ENCODE measurements at places on chromosomes 2 and 18. TPM values are rescaled to one million over a fixed set of nuclear protein-coding genes. Genes with fewer than 3 reads are reported as not detected.

DNA sequence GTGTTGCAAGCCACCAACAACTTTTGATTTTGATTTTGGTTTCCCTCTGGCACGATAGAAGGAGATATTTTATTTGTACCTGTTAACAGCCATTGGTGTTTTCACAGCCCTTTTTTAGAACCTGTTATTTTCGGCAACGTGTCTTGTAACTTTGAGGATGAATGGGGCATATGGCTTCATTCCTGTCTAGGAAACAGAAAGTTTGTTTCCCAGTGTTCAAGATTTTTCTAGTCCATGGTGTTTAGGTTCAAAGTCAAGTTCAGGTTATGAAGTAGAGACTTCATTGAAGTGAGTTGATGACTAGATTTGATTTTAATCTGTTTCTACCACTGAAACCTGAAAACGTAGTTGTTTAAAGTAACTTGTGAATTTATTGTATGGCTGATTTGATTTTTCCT is 343 bp downstream of the RASGRP3 start:
- DNase-seq, result no peak

- no peak for DNase-seq
These were observed 4.8 kb downstream of the MTA3 start for GRCh38 chr2:42573256-42573655.

- no peak for DNase-seq
These were observed 751 bp upstream of the DNAJC10 start for GRCh38 chr2:182715121-182715891.

DNA sequence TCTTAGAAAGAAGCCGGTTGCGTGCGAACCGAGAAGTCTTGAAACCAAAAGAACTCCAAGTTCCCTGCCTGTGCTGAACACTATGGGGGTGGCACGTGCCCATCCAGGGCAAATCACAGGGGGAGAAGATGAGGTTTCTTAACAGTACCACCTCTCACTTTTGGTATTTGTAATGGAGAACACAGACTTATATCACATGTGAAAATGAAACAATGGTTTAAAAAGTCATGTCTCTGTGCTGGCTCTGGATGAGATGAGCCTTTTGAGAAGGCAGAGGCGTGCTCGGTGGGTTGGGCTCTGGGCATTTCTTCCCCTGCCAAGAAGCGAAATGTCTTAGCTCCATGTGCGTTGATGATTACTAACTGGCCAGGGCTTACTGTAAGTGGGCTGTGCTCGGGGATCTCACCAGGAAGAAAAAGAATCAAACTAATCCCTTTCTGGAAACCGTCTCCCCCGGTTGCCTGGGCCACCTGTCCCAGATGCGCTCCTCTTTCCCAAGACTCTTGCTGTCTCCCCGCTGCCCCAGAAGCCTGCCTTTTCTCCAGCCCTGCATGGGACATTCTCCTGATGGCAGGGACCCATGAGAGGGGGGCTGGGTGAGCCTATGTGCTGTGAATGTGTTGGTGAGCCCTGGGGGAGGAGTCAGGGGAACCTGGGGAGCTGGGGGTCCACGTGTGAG is 252.9 kb downstream of the PRKCE start:
- DNase-seq, result no peak

DNA sequence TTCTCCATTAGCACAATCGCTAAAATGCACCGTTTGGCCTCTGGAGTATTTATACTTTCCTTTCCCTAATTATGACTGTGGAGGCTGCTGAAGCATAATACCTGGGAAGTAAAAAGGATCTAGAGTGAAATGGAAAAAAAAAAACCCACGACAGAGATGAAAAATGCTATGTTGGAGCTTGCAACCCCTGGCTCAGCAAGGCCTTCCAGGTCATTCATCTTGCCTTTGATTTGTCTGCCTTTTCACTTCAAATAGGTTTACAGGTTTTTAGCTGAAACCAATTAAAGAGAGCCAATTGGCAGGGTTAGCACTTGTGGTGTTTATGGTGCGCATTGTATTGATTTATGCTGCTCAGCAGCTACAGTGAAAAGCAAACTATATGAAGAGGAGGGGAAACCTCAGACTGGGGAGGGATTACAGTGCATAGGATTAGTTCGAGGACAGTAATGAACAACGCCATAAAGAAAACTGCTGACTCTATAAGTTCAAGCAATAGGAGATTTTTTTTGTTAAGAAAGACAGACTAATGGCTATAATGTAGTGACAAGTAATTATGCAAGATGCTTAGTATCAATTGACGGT is 347.9 kb downstream of the MEIS1 start:
- DNase-seq, result no peak

- no peak for DNase-seq
These were observed 498.4 kb downstream of the STK39 start for GRCh38 chr2:167749016-167749415.

DNA sequence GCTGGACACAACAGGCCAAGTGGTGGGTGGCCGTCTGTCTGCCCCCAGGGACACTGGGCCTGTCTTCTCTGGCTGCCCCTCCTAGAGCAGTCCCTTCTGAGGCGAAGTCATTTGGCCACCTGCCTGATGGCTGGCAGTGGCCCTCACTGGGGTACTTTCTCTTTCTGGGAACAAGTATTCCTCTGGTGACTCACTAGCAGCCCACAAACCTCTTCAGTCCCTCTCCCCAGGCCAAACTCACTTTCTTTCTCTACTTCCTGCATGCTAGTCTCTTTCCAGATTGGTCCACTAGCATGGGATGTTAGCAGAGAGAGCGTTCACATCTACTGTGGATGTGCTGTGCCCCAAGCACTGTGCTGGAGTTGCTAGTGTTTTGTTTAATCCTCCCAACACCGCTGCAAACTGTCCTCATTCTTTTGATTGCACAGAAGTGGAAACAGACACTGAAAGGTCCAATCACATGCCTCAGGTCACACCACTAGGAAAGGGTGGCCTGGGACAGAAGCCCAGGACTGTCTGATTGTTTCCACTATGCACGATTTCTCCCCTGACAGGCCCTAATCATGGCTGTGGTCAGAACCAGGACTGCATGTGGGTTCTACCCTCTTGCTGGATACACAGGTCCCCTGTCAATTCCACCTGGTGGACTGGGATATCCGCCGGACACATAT is 5.2 kb downstream of the DYSF start:
- DNase-seq, result no peak

DNA sequence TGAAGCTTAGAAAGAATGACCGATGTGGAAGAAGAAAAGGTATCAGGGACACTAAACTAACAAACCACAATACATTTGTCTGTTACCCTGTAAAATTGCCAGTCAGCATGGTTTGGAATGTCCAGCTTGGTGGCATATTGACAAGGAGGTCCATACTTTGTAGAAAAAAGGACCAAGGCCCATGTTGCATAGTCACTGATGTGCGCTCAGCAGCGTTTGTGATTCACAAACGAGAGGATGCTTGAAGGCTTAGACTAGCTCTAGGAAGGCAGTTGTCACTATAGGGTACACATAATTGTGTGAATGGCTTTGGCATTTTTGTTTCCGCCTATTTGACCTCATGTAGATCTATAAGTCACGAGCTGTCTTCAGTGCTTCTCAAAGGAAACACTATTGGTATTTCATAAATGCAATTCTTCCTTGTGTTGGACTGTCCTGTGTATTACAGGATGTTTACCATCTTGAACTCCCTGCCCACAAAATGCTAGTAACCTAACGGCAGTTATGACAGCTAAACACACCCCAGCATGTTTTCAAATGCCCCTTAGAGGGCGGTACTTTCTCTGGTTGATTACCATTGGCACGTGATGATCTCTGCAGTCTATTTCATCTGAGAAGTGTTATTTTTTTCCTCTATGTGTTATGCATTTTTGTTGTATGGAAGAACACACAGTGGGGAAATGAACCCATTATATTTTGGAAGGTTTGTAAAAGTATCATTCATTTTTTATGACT is 304.2 kb downstream of the CYRIA start:
- no peak for DNase-seq

GRCh38 chr2:65382776-65383357 is 49.5 kb downstream of the SPRED2 start:
- no peak for DNase-seq

GRCh38 chr2:3779496-3780049 is 76.2 kb downstream of the DCDC2C start:
- DNase-seq, result no peak

- no peak for DNase-seq
These were observed 487.2 kb downstream of the DCDC2C start for GRCh38 chr2:4190548-4190947.

- no peak for DNase-seq
These were observed 77.6 kb upstream of the SEC11C start for GRCh38 chr18:59061914-59062642.

- DNase-seq, result no peak
These were observed 169.4 kb upstream of the CAVIN2 start for GRCh38 chr2:192016265-192016664.

GRCh38 chr2:120044336-120044735 is 31.5 kb downstream of the EPB41L5 start:
- no peak for DNase-seq

GRCh38 chr2:241894056-241894641 is 24.6 kb downstream of the RTP5 start:
- DNase-seq, result no peak

DNA sequence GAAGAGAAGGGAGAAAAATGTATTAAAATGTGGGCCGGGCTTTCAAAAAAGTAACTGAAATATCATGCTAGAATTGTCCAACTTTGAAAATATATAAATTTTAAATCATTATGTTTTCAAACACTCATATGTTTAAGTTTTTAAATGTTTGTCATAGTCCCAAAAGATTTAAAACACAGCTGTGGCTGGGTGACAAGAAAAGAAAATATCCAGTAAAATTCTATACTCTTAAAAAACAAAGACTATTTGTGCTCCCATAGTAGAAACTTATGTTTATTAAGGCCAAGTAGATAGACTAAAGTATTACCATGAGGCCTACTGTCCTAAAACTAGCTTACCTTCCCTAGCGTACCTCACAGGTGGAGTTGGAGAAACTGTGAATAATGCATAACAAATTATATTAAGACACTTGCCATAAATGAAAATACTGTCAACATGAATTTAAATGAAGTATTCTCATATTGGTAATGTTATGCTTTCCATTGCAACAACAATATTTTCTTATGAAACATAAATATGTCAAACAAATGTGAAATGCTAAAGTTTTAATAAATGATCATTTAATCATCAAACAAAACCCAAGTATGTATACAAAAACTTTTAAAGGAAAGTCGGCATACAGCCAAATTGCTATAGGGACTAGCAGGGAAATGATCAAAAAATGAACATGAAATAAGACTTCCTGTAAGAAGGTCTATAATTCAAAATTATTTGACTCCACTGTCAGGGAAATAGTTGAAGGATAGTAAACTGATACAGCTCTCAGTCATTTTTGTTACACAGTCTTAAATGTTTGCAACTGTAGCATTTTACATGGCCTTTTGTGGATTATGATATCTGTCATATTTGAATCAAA is 13.4 kb downstream of the MEIS1 start:
- DNase-seq, result no peak

- DNase-seq, result no peak
These were observed 296.8 kb upstream of the ZNF521 start for GRCh38 chr18:25648716-25649260.

DNA sequence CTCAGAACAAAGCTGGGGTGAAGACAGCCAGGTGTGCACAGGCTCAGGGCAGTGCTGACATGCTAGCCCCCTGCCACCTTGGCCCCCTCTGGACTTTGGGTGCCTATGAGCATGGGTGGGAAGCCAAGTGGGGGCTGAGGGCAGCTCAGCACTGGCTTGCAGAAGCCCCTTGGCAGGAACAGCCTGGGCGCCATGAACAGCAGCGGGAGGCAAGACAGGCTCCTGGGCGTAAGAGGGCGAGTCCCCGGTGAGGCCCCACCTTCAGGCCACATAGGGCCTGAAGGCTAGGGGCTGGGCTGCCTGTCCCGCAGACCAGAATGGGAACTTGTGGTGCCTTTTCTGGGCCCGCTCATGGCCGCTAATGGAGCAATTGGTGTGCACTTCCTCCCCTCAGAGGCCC is 47.0 kb upstream of the COX7A2L start:
- no peak for DNase-seq

GRCh38 chr2:1026141-1026540 is 75.5 kb downstream of the SNTG2 start:
- no peak for DNase-seq

GRCh38 chr2:182247831-182248230 is 179.0 kb downstream of the PDE1A start:
- no peak for DNase-seq

GRCh38 chr2:210461401-210461800 is 15.2 kb downstream of the LANCL1 start:
- no peak for DNase-seq

DNA sequence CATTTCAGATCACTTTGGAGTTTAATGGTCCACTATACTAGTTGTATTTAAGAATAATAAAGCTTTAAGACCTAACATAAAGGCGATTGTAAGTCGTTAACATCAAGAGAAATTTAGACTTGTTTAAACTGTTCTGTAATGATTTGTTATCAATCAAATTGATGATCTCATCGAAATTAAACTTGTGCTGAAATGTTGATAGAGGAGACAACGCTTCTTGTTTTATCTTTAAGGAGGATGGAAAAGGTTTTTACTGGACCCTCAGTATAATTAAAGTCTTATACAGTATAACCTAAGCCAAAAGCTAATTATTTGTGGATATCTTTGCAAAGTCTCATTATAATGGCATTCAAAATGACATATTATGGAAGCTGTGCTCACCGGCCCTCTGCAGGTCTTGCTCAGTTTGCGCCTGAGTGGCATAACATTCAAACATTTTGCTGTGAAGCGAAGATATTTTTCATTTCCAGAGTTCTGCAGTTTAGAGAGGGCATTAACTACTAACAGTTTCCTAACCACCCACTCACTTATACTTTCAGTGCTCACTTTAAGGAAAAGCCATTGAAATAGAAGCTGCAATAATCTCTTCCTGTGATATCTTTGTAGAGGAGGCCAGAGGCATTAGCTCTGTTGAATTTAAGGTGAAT is 1.4 kb upstream of the SERTAD2 start:
- no peak for DNase-seq

GRCh38 chr2:237210763-237211162 is 125.1 kb downstream of the COPS8 start:
- DNase-seq, result no peak

DNA sequence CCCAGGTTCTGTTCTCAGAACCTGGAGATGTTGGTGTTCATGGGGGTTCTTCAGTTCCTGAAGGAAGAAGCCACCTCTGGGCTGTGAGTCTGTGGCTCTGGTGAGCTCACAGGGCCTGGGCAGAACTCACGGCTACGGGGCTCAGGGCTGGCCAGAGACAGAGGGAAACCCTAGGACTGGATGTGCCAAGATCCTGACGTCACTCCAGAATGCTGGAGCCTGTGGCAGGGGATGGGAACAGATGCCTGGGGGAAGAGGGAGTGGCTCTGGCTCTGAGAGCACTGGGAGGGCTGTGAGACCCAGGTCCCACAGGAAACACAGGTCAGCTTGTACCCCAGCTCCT is at the start of gene OTOF:
Gene OTOF (minus strand): TSS at position 214 of the 343 bp plus-strand sequence.
- DNase-seq, result no peak

The MYO7B gene
- 0.90 TPM for total RNA-seq

The CCL20 gene
- total RNA-seq, result not detected

The TSPYL6 gene
- total RNA-seq, result not detected

The FTCDNL1 gene
- 1.0 TPM for total RNA-seq

The SETBP1 gene
- total RNA-seq, result 131 TPM

The FEV gene
- total RNA-seq, result 0.56 TPM

The LINC00305 gene
- total RNA-seq, result 16.4 TPM

The SERPINB13 gene
- total RNA-seq, result not detected

The NTSR2 gene
- not detected for total RNA-seq

All from endothelial cell (in vitro differentiated cells).